ENCODE measurements at places on chromosomes 5 and 9. TPM values are rescaled to one million over a fixed set of nuclear protein-coding genes. Genes with fewer than 3 reads are reported as not detected.

Gene F12
- total RNA-seq = 0.85 TPM

Gene OTP
- not detected for total RNA-seq

Gene ACTBL2
- 0.17 TPM for total RNA-seq

Gene CCDC183
- 0.37 TPM for total RNA-seq

Measured in dermis blood vessel endothelial cell (primary cell).